ENCODE measurements at places on chromosomes 6 and 20.

- no peak for DNase-seq
Observed at GRCh38 chr20:56091628-56092234, 86.4 kb upstream of the CBLN4 start.

DNA sequence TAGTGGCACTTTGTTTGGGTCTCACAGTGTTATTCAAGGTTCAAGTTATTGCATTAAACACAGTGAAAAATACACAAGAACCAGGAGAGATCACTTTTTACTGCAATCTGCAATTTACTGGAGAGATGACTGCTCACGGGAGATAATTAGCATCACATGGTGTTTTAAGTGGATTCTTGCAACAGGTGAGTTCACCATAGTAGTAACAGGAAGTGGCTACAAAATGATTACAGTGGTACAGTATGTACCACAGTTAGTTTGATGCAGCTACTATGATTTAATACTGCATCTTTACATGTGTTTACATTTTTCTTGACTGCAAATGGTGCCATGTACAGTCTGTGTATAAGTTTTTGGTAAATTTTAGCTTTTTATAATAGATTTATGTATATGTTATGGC, 96.5 kb upstream of the SCP2D1 start:
- no peak for DNase-seq

DNA sequence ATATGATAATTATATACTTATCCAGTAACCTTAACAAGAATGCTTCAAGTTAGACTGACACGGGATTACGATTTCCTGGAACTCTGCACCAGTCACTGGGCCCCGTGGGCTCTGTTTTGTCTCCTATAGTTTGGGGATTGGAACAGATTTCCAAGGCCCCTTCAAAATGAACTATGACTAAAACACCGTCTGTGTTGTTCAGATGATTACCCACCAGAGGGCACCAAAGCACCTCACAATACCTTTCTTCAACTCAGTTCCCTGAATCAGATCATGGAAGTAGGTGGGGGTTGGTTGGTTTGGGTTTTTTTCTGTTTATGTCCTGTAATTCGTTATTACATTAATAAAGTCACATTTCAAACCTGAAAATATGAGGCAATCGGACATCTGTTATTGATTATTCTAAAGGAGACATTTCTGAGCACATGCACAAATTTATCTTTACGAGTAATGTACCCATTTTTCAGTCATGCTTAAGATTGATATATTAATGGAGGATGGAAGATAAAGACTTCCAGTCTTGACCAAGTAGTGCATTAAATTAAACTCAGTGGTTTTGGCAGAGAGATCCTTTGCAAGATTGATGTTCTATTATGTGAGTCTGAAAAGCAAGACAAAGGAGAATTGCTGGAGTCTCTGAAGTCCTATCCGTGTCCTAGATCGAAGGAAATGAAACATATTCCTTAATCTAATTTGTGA, 112.0 kb upstream of the COL21A1 start:
- no peak for DNase-seq

- DNase-seq = no peak
Observed at GRCh38 chr20:32986331-32986966, 17.8 kb downstream of the SUN5 start.

DNA sequence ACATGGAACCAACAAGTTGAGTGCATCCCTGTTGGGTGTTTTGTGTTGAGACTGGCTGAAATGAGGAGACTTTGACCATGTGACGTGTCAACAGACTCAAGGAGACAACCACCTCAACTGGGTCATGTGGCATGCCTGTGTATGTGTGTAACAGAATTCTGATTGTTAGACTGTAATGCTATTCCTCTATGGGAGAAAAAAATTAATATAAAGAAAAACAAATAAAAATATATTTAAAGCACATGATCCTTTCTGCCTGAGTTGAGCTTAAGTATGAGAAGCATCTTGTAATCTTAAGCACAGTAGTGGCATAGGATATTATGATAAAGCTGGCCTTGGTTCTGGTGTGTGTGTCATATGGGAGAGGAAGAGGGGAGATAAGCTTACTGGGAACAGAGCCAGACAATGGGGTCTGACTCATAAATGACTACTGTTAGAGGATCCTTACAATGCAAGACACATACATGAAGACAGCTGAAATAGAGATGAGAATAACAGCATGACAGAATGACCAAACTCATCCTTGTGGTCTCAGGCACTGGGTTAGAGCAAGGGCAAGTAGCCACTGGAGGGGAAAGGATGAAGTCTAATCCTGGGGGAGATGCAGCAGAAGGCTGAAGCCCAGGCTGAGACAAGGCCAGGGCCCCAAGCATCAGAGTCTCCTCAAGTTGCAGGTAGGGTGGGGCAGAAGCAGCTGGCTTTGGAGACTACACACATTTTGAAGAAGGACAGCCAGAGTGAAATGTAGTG, 9.2 kb downstream of the TP53INP2 start:
- DNase-seq = peak; percentile 74

DNA sequence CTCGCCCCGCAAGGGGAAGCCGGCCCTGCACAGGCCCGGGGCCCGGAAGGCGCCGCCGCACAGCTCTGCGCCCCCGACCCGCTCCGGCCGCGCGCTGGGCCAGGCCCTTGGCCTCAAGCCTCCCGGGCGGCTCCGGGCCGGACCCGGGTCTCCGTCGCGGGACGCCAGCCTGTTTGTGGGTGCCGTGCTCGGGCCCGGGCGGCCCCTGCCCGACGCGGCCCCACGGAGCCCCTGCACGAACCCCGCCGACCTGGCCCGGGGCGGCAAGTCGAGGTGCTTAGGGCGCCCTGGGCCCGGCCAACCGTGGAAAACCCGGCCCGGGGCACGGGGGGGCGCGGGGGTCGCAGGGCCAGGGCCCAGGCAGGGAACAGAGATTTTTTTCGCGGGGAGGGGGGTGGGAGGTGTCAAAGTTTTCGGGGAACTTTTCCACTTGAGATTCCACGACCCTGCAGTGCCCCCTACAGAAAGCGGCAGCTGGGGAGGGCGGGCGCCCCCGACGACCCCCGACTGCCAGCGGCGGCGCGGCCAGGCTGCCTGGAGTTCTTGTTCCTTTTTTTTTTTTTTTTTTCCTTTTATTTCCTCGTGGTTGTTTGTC, 805 bp upstream of the STX16 start:
- no peak for DNase-seq

DNA sequence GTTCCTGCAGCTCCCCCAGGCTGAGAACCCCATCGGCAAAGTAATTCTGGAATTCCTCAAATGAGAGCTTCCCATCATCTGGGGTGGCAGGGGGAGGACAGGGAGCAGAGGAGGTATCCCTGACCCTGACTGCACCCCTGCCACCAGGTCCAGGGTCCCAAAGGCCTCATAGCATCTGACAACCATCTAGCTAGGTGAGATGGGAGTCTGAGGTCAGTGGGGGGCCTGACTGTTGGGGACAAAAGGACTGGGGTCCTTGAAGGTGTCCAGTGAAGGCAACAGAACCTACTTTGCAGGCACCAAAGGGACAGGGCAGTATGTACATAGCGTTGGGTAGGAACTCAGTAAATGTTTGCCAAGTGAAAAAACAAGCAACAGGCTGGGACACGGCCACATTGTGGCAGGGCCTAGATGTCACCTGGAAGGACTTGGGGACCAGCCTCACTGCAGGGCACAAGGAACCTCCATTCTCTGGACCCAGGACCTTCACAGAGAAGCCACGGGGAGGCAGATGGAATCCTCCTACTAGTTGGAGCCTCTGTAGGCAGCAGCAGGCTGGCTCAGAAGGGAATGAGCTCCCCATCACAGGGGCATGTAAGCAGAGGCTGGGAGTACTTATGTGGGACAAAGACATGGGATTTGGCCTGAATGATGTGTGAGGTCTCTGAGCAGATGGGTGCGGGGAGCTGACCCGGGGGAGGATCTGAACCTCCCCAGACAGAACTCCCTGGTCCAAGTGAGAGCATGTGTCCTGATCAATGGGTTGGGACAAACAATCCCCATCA, 3.3 kb downstream of the NECAB3 start:
- DNase-seq = no peak

DNA sequence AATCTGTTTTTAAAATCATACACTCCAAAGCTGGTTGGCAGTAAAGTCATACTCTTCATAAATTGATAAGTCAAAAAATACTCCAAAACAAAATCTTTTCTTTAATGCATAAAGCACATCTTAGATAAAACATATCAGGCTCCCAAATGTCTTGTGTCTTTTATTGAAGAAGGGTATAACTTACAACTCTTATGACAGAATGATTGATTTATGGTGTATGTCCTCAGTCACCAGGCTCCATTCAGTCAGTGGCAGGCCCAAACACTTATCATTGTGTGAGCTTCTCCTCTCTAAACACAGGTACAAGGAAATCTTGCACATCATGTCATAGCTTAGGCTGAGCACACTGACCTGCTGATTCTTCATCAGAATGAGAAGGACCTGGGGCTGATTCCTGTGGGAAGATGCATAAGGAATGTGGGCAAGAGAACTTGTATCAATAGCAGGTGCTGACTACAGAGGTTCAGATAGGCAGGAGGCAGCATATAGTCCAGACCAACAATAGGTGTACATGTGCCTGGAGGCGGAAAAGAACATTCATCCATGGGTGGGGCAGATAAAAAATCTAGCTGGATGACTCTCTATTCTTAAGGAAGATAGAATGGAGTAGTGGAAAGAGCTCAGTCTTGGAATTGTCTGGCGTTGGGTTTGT, 1.9 kb downstream of the CALHM5 start:
- peak; percentile 86 for DNase-seq

DNA sequence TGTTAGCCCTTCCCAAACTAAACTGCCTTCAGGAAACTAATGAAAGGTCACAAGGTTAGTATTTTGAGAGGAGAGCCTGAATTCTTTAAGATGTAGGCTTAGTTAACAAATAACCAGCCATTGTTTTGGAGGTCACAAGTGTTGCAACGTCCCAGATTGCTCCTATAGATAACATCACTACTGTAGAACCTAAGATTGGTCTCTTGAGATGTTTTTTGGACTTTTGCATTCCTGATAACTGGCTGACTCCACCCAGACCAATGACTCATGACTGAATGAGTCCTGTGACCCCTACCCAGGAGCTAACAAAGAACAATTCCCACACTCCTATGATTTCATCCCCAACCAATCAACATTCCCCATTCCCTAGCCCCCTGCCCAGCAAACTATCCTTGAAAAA, 178.8 kb downstream of the SCP2D1 start:
- DNase-seq = no peak

GRCh38 chr6:153167061-153167891, 36.2 kb upstream of the RGS17 start:
- DNase-seq = peak; percentile 36

GRCh38 chr6:156391061-156391672, 386.0 kb upstream of the ARID1B start:
- no peak for DNase-seq
